ENCODE measurements at places on chromosomes 11 and 22.

- DNase-seq: no peak
Observed at GRCh38 chr11:87258171-87258833, 220.6 kb downstream of the TMEM135 start.

GRCh38 chr22:19289475-19290161 lies 1.9 kb downstream of the CLTCL1 start:
- DNase-seq: no peak

- DNase-seq: no peak
Observed at GRCh38 chr22:31929167-31929930, 15.0 kb upstream of the YWHAH start.

- peak; percentile 77 for DNase-seq
Observed at GRCh38 chr11:69657456-69657910, 16.5 kb downstream of the CCND1 start.

DNA sequence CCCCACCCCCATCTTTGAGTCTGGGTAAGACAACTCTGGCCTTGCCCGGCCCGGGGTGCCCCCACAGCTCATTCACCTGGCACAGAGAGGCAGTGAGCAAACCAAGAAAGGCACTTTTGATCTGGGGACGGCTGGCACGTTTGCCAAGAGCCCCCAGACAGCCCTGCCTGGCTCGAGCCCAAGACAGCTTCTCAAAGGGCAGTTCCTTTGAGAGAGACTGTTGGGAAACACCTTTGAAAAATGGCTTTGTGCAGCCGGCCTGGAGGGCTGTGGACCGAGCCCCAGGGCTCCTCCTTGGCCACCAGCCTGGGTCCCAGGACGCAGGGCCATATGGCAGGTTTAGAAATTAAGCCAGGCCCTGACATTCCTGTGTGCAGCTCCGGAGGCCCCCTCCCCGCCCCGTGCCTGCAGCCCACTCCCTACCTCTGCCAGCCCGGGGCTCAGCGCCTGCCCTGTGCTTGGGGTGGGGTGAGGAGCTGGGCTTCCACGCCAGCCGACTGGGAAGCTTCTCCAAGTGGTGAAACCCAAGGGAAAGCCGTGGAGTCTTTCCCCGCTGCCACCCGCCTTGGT lies 50.2 kb upstream of the SMIM38 start:
- no peak for DNase-seq

GRCh38 chr11:69293819-69294505 lies at the start of gene MYEOV:
Gene MYEOV, plus strand, starts transcription at chr11:69294155. Its CDS starts 1,200 bp downstream, at chr11:69295355.
- DNase-seq: no peak

- DNase-seq: no peak
Observed at GRCh38 chr11:95991101-95991500, 67.2 kb upstream of the MTMR2 start.

DNA sequence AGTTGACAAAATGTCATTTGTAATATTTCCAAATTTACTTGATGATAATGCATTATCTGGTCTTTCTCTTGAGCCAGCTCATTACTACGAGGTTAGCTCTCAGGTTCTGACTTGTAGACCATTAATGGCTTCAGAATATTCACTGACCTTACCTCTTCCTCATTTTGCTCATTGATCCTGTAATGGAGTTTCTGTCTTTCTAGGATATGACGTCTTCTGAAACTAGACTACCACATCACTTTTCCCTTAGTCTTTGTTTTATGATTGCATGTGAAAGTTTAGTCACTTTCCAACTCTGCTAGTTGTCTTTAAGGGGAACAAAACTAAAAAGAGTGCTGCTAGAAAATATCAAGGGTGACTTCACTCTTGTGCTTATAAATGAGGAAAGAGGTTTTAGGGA lies 697.6 kb downstream of the JRKL start:
- no peak for DNase-seq

DNA sequence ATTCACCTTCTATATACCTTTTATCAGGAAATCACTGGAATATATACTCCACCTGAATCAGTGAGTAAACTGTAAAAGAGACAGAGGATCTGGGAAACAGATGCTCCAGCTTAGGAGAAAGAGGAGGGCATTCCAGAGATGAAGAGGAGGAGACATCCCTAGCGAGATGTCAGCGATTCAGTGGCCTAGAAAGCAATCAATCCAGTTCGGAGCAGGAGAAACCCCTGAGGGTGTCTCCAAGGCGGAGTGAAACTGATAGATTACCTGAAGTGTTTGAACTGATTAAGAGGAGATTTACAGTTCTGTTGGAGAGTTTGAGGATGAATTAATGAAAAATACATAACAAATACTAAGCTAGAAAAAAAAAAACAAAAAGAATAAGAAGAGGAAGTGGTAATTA lies 24.5 kb upstream of the TNRC6B start:
- no peak for DNase-seq

DNA sequence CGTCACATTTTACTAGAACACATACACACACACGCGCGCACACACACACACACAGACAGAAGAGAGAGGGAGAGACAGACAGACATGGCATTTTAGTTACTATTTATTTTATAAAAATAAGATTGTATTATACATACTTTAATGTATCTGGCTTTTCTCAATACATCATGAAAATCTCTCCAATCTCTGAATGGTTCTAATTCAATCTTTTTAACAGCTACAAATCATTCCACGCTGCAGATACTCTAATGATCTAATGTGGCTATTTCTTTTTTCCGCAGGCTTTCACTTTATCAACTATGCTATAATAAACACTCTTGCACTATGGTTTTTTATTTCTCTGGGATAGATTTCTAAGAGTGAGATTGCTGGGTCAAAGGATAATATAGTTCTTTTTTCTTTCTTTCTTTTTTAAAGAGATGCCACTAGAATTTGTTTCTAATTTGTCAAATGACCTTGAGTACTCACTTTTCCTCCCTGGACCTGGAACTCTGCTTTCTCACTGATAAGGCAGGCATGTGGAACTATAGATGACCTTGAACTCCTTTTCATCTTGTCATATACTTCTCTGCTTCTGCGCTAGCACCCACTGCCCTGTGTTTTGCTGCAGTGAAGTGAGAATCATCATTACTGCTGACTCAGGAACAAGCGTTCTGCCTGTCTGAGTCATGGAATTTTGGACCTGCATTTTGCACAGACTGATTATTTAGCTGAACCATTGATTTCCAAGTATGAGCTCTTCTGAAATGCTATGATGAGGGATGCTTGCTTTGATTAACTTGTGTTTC lies 4.9 kb upstream of the SLC6A5 start:
- DNase-seq: no peak

- DNase-seq: no peak
Observed at GRCh38 chr22:50717709-50718351, 20.2 kb upstream of the ACR start.

- peak; percentile 73 for DNase-seq
Observed at GRCh38 chr22:28798810-28799605, 1.4 kb downstream of the XBP1 start.

GRCh38 chr11:83978942-83979341 lies 692.8 kb upstream of the CCDC90B start:
- no peak for DNase-seq

DNA sequence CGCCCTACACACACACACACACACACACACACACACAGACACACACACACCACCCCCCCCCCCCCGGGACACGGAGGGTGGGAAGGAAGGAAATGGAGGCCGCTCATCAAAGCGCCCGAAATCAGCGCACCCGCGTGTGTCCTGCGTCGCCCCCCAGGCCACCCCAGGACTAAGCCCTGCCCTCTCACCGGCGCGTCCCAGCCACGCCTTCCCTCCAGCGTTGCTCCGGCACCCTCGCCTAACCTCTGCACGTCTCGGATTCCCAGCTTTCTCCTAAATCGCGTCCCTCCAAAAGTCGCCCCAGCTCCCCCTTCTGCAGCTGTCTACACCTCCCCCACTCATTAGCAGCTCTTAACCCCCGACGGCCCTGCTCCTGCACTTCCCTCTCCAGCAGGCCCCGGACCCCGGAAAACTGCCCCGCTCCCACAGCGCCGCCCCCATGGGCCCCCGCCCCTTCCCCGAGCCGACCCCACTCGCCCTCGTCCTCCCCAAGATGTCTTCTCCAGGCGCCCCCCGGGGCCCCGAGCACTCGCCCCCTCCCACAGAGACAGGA lies 557 bp downstream of the PACSIN2 start:
- peak; percentile 90 for DNase-seq

GRCh38 chr22:24592851-24593558 lies at the start of gene LRRC75B:
Gene LRRC75B, minus strand, starts transcription at chr22:24593073. Its CDS starts 34 bp downstream, at chr22:24593039.
- DNase-seq: peak; percentile 97

GRCh38 chr11:110173811-110174644 lies 80.8 kb downstream of the ZC3H12C start:
- DNase-seq: peak; percentile 90

DNA sequence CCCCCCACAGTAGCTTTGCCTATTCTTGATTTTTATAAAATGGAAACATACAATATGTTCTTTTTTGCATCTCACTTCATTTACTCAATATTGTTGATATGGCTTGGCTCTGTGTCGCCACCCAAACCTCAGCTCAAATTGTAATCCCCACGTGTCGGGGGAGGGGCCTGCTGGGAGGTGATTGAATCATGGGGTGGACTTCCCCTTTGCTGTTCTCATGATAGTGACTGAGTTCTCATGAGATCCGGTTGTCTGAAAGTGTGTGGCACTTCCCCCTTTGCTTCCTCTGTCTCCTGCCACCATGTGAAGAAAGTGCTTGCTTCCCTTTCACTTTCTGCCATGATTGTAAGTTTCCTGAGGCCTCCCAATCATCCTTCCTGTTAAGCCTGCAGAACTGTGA lies 431.3 kb downstream of the MN1 start:
- no peak for DNase-seq

DNA sequence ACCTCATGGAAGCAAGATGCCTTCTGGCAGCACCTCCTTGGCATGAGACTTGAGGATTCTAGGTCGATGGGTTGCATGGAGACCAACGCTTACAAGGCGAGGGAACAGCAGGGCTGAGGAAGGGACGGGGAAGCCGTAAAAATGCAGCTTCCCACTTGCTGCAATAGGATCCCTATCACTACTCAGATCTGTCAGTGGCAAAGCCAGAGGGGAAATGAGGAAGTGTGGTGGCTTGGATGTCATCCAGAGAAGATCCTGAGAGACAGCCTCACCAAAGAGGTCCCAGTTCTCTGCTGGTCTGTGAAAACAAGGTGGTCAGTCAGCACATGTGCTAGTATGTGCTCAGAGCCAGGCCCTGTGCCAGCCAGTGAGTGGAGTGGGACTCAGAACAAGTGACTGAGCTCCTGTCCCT lies 22.2 kb downstream of the CYB5R2 start:
- DNase-seq: no peak

GRCh38 chr11:27557226-27557625 lies 50.7 kb upstream of the LIN7C start:
- DNase-seq: no peak

DNA sequence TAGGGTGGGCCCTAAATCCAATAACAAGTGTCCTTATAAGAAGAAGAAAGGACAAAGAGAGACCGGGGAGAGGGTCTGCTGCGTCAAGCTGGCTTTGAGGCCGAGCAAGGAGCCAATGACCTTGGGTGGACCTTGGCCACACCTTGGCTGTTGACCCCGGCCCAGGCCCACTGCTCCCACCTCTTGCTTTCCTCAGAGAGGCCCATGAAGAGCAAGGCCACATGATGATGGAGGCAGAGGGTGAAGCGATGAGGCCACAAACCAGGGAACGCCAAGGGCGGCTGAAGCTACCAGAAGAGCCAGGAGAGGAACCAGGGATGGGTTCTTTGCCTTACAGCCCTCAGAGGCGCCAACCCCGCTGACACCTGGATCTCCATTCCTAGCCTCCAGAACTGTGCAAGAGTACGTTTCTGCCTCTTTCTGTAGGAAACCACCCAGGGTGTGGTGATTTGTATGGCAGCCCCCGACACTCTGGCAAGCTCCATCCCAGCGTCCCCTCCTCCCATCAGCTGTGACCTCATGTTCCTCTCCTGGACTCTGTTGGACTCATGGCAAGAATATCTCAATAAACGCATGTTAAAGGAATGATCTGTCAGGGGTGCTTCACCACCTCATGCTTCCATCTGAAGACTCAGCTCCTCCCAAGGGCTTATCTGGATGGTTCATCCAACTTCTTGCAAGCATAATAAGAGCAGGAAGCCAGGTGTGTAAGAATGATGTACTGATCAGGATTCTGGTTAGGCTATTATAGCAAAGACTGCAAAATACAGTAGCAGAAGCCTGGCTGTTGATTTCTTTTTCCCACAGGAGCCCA lies 41.6 kb upstream of the LINC01488 start:
- DNase-seq: no peak

- no peak for DNase-seq
Observed at GRCh38 chr11:18726040-18726439, at the start of gene IGSF22. Gene IGSF22, minus strand, starts transcription at chr11:18726188. Its CDS starts 1,952 bp downstream, at chr11:18724236.

DNA sequence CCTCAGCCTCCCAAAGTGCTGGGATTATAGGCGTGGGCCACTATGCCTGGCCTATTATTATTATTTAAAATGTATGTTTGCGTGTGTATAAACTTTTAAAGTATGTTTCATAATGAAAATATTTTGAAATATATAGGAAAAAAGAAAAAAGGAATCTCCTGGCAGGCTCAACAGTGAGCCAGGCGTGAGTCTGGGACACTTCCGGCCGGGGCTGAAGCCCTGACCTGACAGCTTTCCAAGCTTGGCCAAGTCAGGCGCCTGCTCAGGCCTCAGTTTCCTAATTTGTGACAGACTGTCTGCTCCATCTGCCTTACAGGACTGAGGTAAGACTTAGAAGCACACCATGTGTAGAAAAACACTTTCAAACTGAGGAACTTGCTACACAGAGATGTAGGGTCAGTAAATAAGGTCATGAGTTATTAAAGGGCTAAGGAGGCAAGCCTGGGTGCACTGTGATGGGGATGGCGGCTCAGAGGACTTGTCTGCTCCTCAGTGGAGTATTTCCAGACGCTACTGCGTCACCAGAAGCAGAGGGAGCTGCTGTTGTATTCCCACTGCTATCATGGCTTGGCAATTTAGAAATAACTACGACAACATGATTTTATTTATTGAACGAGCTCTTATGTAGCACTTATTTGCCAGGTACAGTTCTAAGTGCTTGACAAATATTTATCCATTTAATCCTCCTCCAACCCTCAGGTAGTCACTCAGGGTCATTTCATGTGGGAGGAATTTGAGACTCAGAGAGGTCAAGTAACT lies 100.1 kb downstream of the PRR5L start:
- DNase-seq: no peak

- DNase-seq: no peak
Observed at GRCh38 chr11:35277827-35278226, 138.9 kb downstream of the CD44 start.

- no peak for DNase-seq
Observed at GRCh38 chr11:64312947-64313346, 4.4 kb downstream of the TRMT112 start.
